SHP77 treated with DMSO at 0.1 percent for 48 hours (cell line): ENCODE measurements at places on chromosomes 7 and 10.

- no peak for DNase-seq
Observed at GRCh38 chr7:138865843-138866242, 67.8 kb upstream of the ATP6V0A4 start.

DNA sequence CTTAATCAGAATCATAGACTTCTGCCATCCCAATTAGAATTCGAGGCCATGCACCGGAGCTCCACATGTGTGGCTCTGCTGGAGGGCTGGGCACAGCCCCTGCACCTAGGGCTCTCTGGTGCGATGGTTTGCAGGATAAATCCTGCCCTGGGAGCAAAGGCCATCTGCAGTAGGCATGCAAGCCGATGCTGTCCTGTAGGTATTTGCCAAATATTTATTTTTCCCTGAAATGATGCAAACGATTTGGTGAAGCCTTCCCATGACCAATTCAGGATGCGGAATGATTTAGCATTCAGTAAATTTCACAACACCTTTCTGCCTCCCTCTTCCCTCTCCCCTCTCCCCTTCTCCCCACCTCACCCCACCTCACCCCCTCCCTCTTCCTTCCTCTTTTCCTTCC lies 170.6 kb downstream of the EBF3 start:
- no peak for DNase-seq

GRCh38 chr10:48309711-48310226 lies 3.3 kb downstream of the MAPK8 start:
- DNase-seq = no peak

DNA sequence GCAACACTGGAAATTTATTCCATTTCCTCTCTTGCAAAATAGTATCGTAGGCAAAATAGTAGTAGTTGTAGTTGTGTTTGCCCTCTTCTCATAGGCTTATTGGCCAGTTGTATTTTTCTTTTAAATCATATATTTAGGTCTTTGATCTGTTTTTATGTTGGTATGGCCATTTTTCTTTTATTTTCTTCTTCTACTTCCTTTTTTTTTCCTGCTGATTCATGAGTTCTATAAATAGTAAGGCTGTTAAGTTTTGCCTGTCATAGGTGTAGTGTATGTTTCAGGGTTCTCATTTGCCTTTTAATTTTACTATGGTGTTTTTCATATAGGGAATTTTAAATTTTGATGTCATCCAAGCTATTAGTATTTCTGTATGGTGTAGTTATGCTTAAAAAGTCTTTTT lies 25.4 kb upstream of the MRC1 start:
- DNase-seq = no peak

DNA sequence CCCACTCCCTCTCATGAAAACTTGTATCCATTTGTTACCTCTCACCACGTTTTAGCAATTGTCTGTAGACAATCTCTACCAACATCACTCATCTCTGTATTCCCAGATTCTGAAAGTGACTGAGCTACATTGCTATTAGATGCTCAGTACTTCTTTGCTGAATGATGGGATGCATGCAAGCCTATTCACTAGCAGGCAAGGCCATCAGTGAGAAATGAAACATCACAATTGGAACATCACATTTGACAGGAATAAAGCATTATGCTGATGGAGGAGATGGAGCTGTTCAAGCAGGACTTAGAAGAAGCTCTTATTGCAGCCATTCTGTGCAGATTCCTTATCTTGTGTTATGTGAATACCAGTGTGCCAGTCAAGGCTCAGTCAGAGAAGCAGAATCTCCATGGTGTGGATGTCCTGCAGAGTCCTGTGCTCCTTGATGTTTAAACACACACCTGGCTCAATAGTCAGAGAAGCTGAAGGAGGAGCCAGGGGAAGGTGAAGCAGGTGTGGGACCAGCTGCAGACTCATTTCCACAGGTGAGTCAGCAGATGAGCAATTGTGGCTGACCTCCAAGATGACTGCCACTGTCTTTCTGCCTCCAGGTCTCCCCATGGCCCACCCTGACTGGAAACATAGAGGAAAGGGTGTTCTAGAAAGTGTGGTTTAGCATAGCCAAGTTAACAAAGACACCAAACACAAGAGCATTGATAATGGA lies 965.5 kb downstream of the GRID1 start:
- no peak for DNase-seq

DNA sequence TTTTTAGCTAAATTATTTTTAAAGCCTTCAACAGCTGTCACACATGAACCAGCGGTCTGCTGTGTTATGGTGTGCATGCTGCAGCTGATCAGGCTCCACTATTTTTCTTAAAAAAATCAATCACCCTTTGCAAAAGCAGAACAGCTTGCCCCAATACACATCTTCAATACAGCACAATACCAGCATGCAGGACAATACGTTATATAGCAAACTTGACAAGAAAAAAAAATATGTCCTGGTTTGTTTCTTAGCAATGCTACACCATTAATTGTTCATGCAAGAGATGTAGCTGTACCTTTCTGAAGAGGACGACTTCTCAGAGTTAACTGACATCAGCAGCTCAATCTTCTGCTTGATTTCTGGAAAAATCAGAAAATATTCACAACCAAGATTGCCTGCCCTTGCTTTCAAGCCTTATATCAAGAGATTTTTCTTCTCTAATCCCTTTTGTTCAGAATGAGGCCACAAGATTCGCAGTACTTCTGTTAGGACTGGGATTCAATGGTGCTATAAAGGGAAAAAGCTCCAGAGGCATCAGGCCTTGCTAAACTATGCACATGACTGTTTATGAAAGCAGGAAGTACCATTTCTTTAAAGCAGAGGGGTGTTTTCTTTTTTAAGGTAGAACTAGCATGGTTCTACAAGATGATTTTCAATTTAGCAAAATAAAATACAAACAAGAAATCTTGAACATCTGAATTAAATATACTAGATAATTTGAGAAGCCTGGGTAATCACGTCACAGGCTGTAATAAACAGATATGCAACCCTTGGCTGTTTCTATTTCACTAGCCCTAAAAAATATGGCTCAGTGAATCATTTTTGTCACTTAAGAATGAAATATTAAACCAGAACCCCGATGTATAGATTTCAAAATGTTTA lies 120.0 kb downstream of the SRPK2 start:
- peak; percentile 37 for DNase-seq

GRCh38 chr7:44063894-44064651 lies 1.3 kb downstream of the PGAM2 start:
- no peak for DNase-seq

DNA sequence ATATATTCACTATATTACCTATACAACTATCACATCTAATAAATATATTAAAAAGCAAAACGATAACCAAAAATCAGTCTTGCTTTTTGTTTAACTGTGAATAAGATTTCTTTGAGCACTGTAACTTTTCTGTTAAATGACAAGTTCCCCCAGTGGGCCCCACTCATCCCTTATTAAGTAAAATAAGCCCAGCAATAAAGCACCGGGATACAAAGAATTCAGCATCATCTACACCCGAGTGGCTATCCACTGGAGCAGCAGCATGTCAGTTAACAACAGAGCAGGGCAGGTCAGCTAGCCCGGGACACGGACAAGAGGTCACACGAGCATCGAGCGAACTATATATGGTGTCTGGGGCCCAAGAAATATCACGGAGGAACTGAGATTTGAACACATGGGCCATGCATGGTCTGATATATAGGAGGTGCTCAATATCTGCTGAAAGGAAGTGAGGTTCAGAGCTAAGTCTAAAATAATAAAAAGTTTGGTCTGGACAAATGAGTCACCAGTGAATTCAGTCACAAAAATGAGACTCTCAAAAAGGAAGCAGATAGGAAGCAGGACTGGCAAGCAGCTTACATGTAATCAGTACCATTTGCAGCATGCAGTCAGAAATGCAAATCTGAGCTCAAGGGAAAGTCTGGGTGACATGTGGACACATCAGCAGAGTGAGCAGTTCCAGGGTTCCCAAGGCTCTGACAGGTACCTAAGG lies 4.1 kb downstream of the ERCC6 start:
- DNase-seq = no peak

GRCh38 chr7:156656598-156656997 lies 16.0 kb downstream of the RNF32 start:
- DNase-seq = no peak

DNA sequence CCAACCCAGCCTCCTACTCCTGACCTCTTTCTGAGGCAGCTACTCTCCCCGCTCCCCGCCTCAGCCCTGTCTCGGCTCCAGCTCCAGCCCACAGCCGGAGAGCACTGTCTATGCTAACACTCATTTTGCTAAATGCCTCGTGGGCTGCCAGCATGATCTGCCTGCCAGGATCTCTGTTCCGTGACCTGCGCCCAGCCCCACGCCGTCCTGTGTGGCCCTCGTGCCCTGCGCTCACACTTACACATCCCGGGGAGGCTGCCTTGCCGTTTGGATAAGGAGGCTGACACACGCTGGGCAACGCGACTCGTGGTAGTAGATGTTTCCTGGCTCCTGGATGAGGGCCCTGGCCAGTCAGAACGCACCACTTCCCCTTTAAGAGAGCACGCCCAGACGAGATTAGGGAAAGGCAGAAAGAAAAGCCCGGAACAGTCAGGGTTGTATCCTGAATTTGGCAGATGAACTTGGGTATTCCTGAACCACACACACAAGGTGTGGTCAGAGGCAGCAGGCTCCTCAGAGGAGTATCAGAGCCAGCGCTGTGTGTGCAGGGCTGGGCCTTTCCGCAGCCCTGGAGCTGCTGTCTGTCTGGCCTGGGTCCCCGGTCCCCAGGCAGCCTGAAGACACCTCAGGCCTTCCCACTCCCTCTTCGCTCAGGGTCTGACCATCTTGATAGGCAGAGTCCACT lies 97.7 kb upstream of the EFCAB10 start:
- peak; percentile 54 for DNase-seq

GRCh38 chr7:152430854-152431253 lies 4.9 kb downstream of the KMT2C start:
- DNase-seq = no peak

GRCh38 chr10:61866700-61867368 lies 34.7 kb upstream of the ARID5B start:
- DNase-seq = no peak
